Activated T-helper 1 cell treated with anti-CD3 and anti-CD28 coated beads, Interleukin-12 subunit alpha, Interleukin-12 subunit beta, Interleukin-2, Interleukin-4 antibody, amounts not matched to agents 30 ng/mL and 10 ng/mL and 1 ng/mL, durations not matched to agents 14 hours and 24 hours and 36 hours (primary cell): ENCODE measurements at places on chromosomes 7 and 10. TPM values are rescaled to one million over a fixed set of nuclear protein-coding genes. Genes with fewer than 3 reads are reported as not detected.

GRCh38 chr10:86964847-86965190, 3.5 kb upstream of the ADIRF start:
- H3K27ac ChIP-seq, result no peak overlapping the region
- H3K4me1 ChIP-seq, result peaks cover 16% of the 10 kb centered on the region
- no peaks in the 10 kb centered on the region for H3K36me3 ChIP-seq

Gene TMEM196
- not detected in 2 replicates for total RNA-seq

DNA sequence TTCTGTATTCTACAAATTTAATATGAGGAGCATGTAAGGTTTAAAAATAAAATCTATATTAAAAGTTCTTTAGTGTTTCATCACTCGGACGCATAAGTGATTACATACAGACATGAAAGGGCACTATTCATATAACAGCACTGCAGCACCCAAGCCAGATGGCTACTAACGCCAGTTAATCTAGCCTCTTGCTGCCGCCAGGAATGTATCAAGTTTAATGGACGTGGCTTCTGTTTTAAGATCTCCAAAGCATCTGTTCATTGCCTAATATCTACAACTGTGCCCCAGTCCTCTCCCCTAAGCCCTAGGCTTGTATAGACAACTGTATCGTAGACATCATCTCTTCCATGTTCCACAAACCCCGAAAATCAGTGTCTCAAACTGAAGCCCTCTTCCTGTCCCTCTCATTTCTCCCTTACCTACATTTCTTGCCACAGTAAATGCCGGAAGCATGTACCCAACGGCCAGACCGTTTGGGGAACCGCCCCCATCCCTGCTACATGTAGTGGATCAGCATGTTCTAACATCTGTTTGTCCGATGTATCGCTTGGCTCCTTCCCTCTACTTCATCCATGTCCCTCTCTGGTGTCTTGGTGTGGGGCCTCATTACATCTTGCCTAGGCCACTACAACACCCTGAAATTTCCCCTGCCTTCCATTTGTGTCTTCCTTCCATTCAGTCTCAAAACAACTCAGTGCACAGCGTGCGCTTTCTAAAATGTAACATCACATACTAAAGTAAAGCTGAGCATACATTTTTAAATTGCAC, 147.5 kb upstream of the RSU1 start:
- H3K4me1 ChIP-seq, result peaks cover 24% of the 10 kb centered on the region
- no peak for DNase-seq
- H3K27ac ChIP-seq, result no peak overlapping the region
- H3K4me3 ChIP-seq, result no peak overlapping the region
- no peaks in the 10 kb centered on the region for H3K36me3 ChIP-seq

Gene WDFY4
- total RNA-seq, result 0.08 TPM in 1 of 2 replicates, not detected in the other

DNA sequence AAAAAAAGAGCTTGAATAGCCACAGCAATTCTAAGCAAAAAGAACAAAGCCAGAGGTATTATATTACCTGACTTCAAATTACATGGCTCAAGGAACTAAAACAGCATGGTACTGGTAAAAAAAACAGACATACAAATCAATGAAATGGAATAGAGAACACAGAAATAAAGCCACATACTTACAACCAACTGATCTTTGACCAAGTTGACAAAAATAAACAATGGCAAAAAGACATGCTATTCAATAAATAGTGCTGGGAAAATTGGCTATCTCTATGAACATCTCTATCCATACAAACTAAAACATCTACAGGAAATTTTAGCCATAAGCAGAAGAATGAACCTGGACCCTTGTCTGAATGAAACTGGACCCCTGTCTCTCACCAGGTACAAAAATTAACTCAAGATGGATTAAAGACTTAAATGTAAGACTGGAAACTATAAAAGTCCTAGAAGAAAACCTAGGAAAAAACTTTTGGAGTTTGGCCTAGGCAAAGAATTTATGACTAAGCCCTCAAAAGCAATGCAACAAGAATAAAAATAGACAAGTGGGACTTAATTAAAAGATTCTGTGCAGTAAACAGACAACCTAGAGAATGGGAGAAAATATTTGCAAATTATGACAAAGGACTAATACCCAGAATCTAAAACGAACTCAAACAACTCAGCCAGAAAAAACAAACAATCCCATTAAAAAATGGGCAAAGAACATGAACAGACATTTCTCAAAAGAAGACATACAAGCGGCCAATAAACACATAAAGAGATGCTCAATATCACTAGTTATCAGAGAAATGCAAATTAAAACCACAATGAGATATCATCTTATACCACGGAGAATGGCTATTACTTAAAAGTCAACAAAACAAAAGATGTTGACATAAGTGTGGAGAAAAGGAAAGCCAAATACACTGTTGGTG, 72.8 kb upstream of the DDC start:
- H3K4me3 ChIP-seq, result no peak overlapping the region
- H3K27me3 ChIP-seq, result peaks cover 14% of the 10 kb centered on the region
- no peaks in the 10 kb centered on the region for H3K36me3 ChIP-seq
- peaks cover 3% of the 10 kb centered on the region for H3K4me1 ChIP-seq
- no peak for DNase-seq
